ENCODE measurements at places on chromosomes 6 and 20.

GRCh38 chr6:14661691-14662090 is 544.1 kb downstream of the CD83 start:
- DNase-seq = no peak

DNA sequence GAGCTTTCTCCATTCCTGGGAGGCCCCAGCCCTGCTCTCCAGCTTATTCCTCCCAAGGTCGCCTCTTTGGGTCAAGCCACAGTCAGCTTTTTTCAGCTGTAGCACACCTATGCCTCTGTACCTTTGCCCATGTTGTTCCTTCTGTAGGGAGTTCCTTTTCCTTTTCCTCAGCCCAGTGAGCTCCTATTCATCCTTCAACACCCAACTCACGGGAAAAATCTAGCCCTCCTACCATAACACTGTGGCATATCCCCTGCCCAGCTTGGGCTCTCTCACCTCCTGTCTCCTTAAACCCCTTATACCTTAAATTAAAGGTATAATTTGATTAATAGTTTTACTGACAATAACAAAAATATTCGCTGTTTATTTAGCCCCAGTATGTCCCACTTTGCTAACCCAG is 58.3 kb upstream of the XRN2 start:
- no peak for DNase-seq

GRCh38 chr6:96794980-96795379 is 42.3 kb downstream of the GPR63 start:
- DNase-seq = no peak

DNA sequence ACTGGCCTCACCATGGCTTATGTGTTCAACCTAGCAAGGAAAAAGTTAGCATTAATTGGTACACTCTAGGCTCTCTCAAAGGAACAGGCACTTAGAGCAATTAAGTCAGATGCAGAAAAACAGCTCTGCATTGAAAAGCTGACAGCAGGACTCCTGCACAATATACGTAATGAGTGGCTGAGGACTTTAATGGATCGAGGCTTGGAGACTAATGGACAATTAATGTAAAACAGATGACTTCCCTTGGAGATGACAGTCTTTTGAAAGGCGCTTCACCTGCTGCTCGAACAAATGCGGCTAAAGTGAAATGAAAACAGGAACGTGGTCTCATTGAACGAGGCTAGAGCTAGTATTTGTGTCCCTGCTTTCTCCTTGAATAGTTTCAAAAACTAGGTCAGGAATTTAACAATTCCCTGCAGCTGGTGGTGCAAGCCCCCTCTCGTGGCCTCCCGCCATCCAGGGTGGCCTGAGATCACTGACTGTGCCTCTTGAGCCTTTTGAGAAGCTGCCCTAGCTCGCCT is 137.1 kb downstream of the ELOVL4 start:
- DNase-seq = no peak

DNA sequence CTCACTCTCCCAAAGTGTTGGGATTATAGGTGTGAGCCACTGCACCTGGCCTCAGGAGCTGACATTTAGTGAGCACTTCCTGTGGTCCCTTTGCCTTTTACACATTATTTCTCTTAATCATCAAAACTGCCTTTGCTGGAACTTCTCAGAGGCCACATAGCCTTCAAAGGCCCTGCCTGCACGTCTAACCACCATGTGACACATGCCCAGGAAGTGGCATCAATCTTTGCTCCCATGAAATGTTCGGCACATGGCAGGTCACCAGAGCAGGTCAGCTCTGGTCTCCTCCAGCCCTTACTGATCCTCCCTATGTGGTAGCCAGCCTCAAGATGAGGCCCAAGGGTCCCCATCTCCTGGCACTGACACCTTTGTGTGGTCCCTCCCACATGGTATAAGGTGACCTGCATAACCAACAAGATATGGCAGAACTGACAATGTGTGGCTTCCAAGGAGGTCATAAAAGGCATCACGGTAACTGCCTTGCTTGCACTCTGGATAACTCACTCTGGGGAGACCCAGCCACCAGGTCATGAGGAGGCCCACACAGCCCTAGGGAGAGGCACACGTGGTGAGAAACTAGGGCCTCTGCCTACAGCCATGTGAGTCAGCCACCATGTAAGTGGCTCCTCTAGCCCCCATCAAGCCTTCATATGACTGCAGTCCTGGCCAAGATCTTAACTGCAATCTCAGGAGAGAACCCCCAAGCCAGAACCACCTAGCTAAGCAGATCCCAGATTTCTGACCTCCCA is 28.8 kb upstream of the HMGA1 start:
- DNase-seq = no peak

- no peak for DNase-seq
These were observed 39.2 kb downstream of the CYP24A1 start for GRCh38 chr20:54134445-54135220.

- DNase-seq = no peak
These were observed 82.4 kb upstream of the TAB2 start for GRCh38 chr6:149235130-149235561.

GRCh38 chr6:43021270-43022047 is at the start of gene RRP36:
Gene RRP36 (plus strand): TSS chr6:43021623. CDS start chr6:43021655, 32 bp downstream.
- DNase-seq = peak; percentile 62

- DNase-seq = no peak
These were observed 176.3 kb downstream of the MOXD1 start for GRCh38 chr6:132224943-132225342.

- DNase-seq = no peak
These were observed 29.3 kb upstream of the IGF2R start for GRCh38 chr6:159939591-159940016.

GRCh38 chr6:120604510-120604909 is 729.8 kb downstream of the TBC1D32 start:
- DNase-seq = no peak

DNA sequence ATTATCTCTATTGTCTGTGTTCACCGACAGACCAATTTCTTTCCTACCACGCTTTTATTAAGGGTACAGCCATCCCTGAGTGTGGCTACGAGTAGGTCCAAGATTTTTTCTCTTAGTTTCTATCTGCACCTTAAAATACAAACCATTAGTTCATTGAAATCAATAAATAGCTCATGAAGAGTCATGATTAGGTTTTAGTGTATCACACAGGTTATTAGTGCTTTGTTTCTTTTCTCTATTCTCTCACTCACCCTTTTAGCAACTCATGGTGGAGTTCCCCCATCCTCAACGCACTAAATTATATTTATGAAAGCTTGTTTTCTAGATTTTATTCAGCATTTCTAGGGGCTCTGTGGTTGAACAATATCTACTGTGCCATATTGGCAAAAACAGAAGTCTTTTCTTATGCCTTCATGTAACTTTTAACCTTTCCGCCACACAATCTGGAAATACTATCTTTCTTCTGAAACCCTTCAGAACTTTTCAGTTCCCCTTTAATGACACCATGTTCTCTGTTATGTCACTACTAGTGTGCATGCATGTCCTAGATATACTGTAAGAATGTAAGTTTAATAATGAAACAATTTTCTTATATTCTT is 128.2 kb upstream of the LAMA2 start:
- DNase-seq = no peak

DNA sequence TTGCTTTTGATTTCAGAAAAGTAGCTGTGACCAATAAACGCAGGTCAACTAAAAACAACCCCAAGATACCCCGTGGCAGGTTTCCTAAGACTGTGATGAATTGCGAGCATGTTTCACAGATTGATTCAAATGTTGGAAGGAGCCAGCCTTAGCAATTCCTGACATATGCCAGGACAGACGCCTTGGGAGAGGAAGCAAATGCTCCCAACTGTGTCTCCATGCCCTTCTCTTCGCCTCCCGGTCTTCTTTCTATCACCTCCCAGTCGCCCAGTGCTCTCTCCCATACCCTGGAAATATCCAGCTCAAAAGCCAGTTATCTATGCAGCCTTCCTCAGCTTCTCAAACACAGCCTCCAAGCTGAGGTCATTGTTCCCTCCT is 32.0 kb downstream of the KIAA0319 start:
- DNase-seq = no peak

- no peak for DNase-seq
These were observed 32.7 kb downstream of the SLX4IP start for GRCh38 chr20:10467681-10468339.

GRCh38 chr6:34466242-34467185 is 638 bp downstream of the PACSIN1 start:
- no peak for DNase-seq

GRCh38 chr6:27176523-27177484 is 70.7 kb upstream of the PRSS16 start:
- DNase-seq = no peak

GRCh38 chr6:1903780-1904465 is 294.2 kb downstream of the FOXC1 start:
- DNase-seq = no peak

GRCh38 chr20:33604084-33604990 is 57.8 kb upstream of the C20orf144 start:
- DNase-seq = no peak

- DNase-seq = no peak
These were observed 7.5 kb downstream of the CCM2L start for GRCh38 chr20:32017711-32018251.

DNA sequence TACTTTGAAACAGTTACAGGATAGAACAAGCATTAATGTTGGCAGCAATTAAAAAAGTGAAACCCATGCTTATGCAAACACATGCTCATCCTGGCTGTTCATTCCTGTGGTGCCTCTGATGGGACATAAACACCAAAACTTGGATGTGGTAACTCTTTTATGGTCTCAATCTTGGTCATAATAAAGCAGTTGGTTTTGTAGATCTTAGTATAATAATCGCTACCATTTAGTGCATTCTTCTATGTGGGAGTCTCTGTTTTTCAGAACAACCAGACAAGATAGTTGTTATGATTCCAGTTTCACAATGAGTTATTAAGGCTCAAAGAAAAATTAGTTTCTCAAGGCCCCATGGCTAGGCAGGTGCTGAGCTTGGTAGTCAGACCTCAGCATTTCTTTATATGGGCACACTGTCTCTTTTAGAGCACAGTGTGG is 184.0 kb downstream of the UTRN start:
- no peak for DNase-seq

GRCh38 chr20:59748619-59749191 is 144.4 kb downstream of the PHACTR3 start:
- DNase-seq = peak; percentile 58

- DNase-seq = no peak
These were observed 44.6 kb downstream of the TOX2 start for GRCh38 chr20:43959079-43959919.

GRCh38 chr20:3815703-3816315 is 4.5 kb upstream of the AP5S1 start:
- no peak for DNase-seq

- peak; percentile 38 for DNase-seq
These were observed 40.8 kb downstream of the ZFAND3 start for GRCh38 chr6:37860226-37860839.

DNA sequence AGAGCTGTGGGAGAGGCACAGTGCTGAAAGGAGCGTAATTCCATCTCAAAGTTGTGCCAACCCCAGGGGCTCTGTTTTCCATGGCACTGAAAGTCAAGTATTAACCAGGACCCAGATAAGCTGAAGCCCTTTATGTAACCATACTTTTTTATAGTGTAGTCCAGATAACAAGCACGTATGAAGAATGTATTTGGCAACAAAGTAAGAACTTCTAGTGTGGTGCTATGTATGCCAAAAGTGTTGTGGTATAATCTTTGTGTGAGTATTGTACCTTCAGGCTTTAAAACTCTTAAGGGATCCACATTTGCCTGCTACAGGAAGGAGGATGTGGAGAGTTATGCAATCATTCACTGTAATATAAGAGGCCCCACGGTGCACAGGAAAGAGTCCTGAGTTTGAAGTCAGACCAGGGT is 129.4 kb downstream of the IBTK start:
- DNase-seq = no peak

DNA sequence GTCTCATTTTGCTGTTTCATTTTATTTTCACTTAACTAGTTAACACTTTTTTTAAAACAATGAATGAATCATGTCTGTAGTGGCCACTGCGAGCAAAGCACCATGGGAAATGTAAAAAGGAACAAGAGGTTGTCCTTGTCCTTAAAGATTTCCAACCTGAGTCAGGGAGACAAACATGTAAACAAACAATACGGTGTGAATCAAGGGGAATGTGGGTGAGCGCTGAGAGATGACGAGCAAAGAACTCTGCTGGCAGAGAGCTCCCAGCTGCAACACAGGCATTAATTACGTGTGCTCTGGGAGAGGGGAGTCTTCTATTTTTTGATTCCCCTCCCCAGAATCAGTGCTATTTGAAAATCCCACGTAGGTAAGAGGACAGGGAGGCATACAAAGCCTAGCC is 84.3 kb downstream of the ATXN1 start:
- DNase-seq = no peak

- no peak for DNase-seq
These were observed 649.4 kb downstream of the HDGFL1 start for GRCh38 chr6:23218751-23219150.

- DNase-seq = no peak
These were observed 18.8 kb upstream of the CLPSL2 start for GRCh38 chr6:35757456-35758123.

- DNase-seq = no peak
These were observed 1063.9 kb upstream of the CITED2 start for GRCh38 chr6:140438346-140438735.

DNA sequence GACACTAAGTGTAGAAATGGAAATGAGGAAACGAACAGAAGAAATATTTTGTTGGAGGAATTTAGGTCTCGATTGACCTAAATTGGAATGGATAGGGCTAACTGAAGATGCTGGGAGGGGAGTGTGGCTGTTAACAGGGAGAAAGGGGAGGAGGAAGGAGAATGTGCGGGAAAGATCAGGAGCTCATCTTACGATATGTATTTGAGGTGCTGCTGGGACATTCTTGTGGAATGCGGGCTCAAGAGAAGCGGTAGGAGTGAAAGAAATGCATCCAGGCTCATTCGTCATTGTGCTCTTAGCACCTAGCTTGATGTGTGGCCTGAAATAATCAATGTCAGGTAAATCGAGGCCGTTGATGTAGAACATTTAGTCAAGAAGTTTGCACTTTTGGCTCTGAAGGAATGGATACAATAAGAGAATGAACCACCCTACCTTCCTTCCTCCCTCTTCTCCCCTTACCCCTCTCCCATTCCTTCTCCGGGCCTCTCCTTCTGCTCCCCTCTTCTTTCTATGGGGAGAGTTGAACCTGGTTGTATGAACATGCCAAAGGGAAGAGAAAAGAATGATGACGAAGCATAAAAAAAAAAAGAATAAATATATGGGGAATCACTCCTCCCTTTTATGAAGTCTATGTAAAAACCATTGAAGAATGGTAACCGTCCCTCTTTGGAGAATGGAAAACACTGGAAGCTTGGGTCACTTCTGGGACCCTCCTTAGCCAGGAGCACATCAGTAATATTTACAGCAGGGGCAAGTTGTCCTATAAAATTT is 70.9 kb downstream of the SASH1 start:
- DNase-seq = no peak

GRCh38 chr6:66605971-66606370 is 898.9 kb upstream of the EYS start:
- DNase-seq = no peak

GRCh38 chr6:139290787-139291311 is 949 bp downstream of the TXLNB start:
- DNase-seq = no peak

Measured in amniotic stem cell (primary cell).